ENCODE measurements at places on chromosomes 6 and 20.

DNA sequence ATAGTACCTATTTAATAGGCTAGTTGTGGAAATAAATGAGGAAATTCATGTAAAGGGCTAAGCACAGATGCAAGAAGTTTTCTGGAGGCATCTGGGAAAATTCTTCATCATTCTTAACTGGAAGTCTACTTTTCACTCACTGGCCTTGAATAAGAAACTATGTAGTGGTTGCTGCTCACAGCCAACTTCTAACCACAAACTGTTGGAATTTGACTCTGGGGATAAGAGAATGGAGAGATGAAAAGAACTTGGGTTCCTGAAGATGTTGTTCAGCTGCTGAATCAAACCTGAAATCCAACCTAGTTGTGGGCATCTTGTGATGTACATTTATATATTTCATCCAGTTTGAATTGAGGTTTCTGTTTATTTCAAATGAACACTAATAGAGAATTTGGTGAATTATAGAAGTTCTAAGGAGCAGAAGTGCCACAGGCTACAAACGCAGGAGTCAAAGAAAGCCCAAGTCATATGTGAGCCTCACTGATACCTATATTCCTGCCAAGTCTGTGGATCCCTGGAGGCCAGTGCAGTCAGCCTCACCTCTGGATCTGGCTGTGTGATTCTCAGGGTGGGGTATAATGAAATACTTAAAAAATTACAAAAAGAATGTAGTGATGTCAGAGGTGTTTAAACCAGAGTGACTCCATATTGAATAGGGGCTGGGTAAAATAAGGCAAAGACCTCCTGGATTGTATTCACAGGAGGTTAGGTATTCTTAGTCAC, 18.7 kb upstream of the MEI4 start:
- no peak for DNase-seq

GRCh38 chr20:1346315-1346969, 17.5 kb upstream of the SDCBP2 start:
- DNase-seq = no peak

GRCh38 chr20:50274570-50275430, 84.2 kb downstream of the CEBPB start:
- no peak for DNase-seq

- DNase-seq = no peak
Observed at GRCh38 chr6:53067849-53068361, 2.7 kb downstream of the FBXO9 start.

- no peak for DNase-seq
Observed at GRCh38 chr6:140441256-140441655, 1066.8 kb upstream of the CITED2 start.

- DNase-seq = no peak
Observed at GRCh38 chr6:3306848-3307247, 48.1 kb downstream of the PSMG4 start.

- no peak for DNase-seq
Observed at GRCh38 chr6:79506251-79506650, 31.0 kb downstream of the LCA5 start.

DNA sequence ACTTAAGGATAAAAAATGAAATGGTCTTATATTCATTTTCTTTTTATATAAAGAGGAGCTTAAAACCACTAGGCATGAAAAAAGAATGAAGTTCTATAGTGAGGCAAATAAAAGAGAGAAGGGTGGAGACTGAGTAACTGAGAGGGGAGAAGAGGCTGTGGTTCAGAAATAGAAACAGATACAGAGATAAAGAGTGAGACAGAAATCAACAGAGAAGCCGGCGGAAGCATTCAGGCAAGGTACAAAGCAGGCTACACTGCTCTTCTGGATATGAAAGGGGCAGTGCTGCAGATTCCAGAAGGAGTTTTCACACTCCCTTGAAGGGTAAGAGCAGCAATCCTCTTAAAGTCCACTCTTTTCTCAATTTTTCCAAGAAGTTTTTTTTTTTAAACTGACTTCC, 29.9 kb downstream of the NFATC2 start:
- no peak for DNase-seq

DNA sequence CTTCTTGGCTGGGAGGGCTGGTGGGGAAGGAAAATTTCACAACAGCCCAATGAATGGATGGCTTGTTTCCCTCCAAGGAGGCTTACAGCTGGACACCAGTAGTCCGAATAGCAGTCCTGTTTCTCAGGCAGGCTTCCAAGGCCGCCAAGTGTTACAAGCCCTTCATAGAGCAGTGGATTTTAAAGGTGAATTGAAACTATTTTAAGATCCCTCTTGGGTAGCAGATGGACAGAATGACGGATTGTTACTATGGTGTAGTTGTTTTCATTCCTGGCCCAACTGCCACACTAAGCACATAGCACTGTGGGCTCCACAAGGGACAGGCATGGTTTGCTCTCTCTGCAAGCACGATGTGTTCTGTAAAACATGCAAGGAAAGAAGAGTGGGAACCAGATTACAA, 203.3 kb upstream of the TAB2 start:
- DNase-seq = no peak

DNA sequence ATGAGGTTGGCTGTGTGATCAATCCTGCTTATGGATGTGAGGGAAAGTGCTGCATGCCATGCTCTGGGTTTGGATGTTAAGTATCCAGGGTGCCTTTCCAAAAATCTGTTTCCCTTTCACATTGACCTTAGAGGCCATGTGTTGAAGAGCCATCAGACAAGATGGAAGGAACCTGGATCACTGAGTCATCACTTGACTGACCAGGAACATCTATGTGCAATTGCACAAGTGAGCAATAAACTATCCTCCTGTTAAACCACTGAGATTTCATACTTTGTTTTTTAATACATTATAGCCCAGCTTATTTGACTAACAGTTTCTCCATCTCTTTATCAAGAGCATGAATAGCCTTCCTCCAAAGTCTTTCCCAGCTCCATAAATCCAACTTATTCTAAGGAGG, 17.8 kb upstream of the TMEM14A start:
- DNase-seq = no peak

GRCh38 chr6:139597771-139598755, 223.6 kb upstream of the CITED2 start:
- no peak for DNase-seq

DNA sequence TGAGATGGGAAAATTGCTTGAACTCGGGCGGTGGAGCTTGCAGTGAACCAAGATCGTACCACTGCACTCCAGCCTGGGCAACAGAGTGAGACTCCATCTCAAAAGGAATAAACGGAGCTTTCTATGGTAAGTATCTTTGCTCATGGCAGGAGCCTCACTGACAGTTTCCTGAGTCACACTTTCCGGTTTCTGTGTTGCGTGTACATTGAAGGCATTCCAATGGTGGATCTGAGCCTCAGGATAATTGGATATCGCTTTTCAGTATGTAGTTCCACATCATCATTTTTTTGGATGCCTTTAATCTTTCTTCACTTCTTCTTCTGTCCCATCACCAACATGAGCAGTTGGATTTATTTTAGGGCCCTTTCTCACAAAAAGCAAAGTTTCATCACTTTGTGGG, 28.6 kb upstream of the GTSF1L start:
- DNase-seq = no peak

GRCh38 chr20:6057139-6057538, 3.3 kb upstream of the LRRN4 start:
- no peak for DNase-seq

DNA sequence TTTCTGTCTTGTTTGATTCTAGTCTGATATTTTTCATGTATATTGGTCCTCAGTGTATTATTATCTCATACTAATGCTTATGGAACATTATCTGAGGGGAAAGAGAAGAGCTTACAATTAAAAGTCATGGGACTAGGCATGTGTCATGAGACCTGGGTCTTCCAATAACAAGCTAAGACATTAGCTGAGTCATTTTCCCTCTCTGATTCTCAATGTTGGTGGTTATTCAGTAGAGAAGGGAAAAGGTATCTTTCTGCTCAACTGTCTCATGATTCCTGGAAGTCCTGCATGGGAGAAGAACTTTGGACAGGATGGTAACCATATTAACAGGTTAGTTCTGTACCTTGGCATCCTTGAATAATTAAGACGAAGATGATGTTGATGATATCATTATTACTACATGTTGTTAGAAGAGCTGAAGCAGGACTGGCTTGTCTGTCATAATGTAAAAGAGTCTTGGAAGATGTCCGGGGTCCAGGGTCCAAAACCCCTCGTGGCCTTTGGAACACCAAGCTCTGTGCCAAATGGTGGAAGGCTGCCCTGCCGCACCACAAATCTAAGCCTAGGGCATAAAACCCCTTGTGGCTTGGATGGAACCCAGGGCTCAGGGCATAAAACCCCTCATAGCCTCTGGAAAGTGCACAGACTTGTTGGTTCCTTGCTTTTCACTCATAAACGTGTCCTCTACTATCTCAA, 19.1 kb downstream of the TRIM38 start:
- DNase-seq = no peak

DNA sequence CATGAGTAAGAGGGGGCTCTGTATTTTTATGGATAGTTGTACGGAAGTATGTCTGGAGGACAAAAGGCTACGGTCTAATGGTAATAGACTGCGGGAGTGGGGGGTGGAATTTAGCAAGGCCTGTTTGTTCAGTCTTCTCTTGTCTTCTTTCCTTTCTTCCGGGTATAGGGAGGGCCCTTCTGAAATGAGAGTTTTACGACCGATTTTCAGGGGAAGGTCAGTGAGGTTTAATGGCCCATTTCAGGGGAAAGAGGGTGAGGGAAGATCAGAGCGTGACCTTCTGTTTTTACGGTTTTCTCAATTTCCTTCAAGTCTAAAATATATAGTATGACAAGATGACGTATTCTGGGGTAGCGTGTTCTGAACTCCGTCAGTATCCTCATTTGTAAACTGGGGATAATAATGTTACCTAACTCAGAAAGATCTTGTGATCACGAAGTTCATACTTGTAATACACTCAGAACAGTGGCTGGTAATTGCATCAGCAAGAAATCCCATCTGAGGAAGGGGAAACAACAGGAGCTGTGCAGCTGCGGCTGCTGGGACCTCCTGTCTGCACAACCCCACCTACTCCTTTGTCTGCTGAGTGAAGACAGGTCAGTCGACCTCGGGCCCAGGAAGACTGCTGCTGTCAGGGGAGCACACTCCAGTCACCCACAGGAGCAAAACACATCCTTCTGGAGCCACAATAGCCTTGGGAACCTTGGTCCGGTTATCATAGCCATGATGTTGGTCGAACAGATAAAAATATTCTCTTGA, 90.4 kb downstream of the MAP3K7 start:
- DNase-seq = no peak

GRCh38 chr6:21587179-21587960, 6.2 kb upstream of the SOX4 start:
- no peak for DNase-seq
